ENCODE measurements at places on chromosomes 7 and 10.

DNA sequence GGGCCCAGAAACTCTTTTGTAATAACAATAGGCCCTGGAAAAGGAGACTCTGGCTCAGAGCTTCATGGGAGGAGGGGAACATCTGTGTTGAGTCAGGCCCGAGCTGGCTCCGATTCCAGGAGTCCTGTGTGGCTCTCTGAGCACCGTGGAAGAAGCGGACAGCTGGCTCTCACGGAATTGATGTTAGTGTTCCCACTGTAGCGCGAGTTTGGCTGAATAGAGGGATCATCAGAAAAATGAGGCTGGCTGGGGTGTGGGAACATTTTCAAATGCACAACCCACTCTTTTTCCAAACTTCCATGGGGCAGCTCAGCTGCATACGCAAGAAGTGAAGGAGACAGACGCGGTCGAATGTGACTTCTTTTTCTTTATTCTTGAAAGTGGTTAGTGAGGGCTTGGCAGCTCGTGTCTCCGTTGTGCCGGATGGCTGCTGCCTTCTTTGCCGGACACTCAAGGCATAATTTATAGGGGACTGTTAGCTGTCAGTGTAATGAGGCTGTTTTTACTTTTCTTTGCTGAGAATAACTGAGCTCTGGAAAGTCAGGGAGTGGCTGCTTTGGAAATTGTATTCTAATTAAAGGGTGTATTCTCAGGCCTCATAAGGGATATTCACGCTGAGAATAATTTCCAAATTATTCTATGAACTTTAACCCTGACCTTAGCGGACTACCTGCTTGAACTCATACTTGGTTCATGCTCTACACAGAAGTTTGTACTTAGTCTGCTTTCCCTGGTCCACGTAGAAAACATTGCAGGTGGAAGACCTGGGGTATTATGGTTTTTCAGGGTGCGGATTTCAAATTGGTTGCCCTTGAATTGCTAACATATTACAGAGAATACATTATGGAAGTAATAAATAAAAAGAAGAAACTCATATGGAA lies 23.1 kb downstream of the MDFIC start:
- DNase-seq = peak; percentile 13

DNA sequence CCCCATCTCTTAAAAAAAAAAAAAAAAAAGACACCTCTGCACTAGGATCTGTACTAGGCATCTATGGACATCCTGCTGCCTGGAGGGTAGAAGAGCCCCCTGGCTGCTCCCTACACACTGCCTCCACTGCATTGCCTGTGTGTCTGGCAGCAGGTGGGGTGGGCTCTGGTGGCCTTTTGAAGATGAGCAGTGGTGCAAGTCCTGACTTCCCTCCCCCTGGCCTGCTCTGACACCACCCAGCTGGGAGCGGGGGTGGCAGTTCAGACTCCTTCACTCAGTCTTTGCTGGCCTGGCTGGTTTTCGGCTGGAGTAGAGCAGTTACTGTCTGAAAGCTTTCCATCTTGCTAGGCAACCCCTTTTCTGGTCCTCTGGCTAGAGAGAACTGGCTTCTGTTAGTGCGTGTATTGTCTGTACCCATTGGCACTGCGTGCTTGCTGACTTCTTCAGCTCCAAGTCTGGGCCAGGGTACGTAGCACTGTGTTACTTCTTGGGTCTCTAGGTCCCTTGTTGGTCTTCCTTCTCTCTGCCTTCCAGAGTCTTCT lies 17.6 kb downstream of the C10orf62 start:
- DNase-seq = peak; percentile 35

DNA sequence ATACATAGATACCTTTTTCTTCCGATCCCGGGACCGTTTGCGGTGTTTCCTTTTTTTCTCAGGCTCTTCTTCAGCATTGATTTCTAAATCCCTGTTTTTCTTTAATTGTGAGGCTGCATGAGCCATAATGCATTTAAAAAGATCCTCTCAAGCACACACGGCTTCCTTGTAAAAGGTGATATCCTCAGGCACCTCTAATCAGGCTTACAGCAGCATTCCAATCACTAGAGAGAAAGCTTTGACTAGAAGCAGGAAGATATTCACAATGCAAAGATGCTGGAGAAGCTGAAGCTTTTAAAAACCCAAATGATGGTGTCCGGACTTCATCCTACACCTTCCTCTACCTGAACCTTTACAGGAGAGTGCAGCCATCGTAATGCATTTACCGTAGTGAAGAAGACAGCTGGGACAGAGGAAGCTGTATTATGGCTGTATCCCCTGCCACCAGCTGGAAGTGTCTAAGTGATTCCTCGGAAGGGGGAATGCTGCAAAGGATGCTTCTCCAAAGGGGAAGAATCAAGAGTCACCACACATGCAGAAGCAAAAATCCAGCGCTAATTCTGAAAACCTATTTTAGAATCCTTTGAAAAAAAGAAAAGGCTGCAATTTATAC lies at the start of gene ANK3:
Gene ANK3 (minus strand): TSS at position 463 of the 613 bp plus-strand sequence. CDS start 337 bp downstream, at position 126.
- DNase-seq = no peak

DNA sequence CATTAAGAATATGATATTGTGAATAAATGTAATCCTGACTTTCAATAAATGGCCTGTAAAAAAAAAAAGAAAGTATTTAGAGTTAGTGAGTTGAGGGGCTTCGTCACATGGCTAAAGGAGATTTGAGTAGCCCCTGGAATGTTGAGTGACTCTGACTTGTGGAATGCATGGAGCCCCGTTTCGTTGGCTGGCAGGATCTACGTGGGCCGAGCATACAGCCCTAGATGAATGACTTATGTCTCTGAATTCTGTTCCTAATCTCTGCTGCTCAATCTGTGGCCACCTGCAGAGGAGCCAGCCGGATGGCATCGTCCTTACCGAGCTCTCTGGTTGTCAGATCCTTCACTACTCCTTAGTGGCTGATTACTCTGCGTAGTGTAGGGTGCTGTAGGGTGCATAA lies 155.7 kb downstream of the MGMT start:
- no peak for DNase-seq

DNA sequence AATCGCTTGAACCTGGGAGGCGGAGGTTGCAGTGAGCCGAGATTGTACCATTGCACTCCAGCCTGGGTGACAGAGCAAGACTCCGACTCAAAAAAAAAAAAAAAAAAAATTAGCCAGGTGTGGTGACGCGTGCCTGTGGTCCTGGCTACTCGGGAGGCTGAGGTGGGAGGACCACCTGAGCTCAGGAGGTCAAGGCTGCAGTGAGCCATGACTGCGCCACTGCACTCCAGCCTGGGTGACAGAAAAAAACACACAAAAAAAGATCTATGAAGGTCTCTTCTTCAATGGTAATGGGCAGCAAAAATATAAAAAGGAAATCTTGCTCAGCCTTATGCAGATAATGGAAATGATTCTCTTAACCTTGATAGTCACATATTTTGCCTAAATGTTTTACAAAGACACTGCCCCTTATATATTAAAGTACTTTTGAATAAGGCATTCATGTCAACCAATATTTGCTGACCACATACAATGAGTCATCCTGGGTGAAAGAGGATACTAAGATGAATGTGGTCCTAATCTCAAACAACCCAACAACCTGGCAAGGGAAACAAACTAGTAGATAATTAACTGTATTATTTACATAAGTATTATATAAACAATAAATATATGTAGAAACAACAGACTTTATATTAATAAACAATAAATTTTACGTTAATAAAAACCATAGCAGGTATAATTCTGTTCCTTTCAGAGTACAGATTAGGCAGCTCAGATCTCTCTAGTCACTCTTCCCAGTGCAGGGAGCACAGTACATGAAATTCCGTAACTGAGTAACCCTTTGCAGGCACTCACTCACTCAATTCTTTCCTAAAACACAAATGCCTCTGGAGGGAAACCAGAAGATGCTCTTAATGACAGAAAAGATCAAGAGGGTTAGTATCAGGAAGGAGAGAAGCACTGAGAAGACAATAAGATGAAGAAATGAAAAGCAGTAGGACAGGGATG lies 8.1 kb downstream of the TOMM7 start:
- no peak for DNase-seq

- no peak for DNase-seq
Measured at GRCh38 chr10:34670081-34670480, 145.0 kb downstream of the PARD3 start.
